Muscle of leg (tissue), 16 donors: ENCODE measurements at places on chromosomes 2 and 18. TPM values are rescaled to one million over a fixed set of nuclear protein-coding genes. Genes with fewer than 3 reads are reported as not detected.

CD8B2 gene
- total RNA-seq: 0.09 TPM

EPAS1 gene
- 13.3 TPM for total RNA-seq

CFAP210 gene
- not detected for total RNA-seq

DUSP19 gene
- total RNA-seq: 2.7 TPM

ACMSD gene
- total RNA-seq: not detected

ANKRD62 gene
- not detected for total RNA-seq

SKA1 gene
- 4.4 TPM for total RNA-seq

SPEG gene
- total RNA-seq: 176 TPM

FAP gene
- 89.1 TPM for total RNA-seq

IL36A gene
- not detected for total RNA-seq

EPHA4 gene
- 25.8 TPM for total RNA-seq

- peak; percentile 36 for DNase-seq
- peak overlapping the region; percentile 60 for H3K27ac ChIP-seq
- H3K27me3 ChIP-seq: peaks cover 8% of the 10 kb centered on the region
- peak overlapping the region; percentile 73 for H3K4me3 ChIP-seq
- H3K4me1 ChIP-seq: peaks cover 3% of the 10 kb centered on the region
- H3K36me3 ChIP-seq: no peaks in the 10 kb centered on the region
These were observed 1.1 kb downstream of the CHN1 start for GRCh38 chr2:175003875-175004729.

DNA sequence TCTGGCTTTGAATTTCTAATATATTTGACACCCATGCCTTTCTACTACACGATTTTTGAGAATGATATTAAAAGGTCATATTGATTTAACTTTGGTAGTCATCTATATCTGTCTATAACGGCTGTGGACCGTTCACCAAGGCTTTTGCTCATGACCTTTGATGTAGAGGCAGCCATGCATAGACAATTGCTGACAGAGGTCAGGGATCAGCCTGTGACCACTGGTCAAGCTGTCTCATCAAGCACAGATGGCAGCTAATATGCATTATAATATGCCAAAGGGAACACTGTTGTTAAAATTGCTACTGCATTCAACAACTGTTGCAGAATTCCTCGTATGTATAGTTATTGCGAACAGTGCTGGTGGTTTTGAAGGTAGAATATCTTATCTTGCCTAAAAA is 323.9 kb upstream of the DSEL start:
- no peaks in the 10 kb centered on the region for H3K4me1 ChIP-seq
- H3K36me3 ChIP-seq: no peaks in the 10 kb centered on the region
- H3K27me3 ChIP-seq: no peaks in the 10 kb centered on the region
- H3K27ac ChIP-seq: no peak overlapping the region
- no peak for DNase-seq

GRCh38 chr2:204354442-204354856 is 190.8 kb upstream of the PARD3B start:
- no peak overlapping the region for H3K27ac ChIP-seq
- no peaks in the 10 kb centered on the region for H3K36me3 ChIP-seq
- H3K4me3 ChIP-seq: no peak overlapping the region
- no peak for DNase-seq

GRCh38 chr2:224799691-224800090 is 83.5 kb upstream of the CCDC195 start:
- H3K27ac ChIP-seq: no peak overlapping the region
- H3K27me3 ChIP-seq: no peaks in the 10 kb centered on the region
- H3K4me3 ChIP-seq: no peak overlapping the region
- peaks cover 33% of the 10 kb centered on the region for H3K36me3 ChIP-seq
- no peak for DNase-seq
- no peaks in the 10 kb centered on the region for H3K4me1 ChIP-seq

GRCh38 chr18:51941999-51942398 is 398.0 kb upstream of the DCC start:
- no peak overlapping the region for H3K4me3 ChIP-seq
- no peak overlapping the region for H3K27ac ChIP-seq
- no peaks in the 10 kb centered on the region for H3K36me3 ChIP-seq
- H3K4me1 ChIP-seq: no peaks in the 10 kb centered on the region

GRCh38 chr2:10971888-10972260 is 60.1 kb downstream of the KCNF1 start:
- DNase-seq: no peak
- no peak overlapping the region for H3K27ac ChIP-seq
- no peaks in the 10 kb centered on the region for H3K27me3 ChIP-seq
- H3K4me1 ChIP-seq: no peaks in the 10 kb centered on the region

- no peak overlapping the region for H3K27ac ChIP-seq
- H3K27me3 ChIP-seq: no peaks in the 10 kb centered on the region
- no peaks in the 10 kb centered on the region for H3K36me3 ChIP-seq
- DNase-seq: no peak
These were observed 120.2 kb upstream of the LRRTM4 start for GRCh38 chr2:77642339-77642738.

DNA sequence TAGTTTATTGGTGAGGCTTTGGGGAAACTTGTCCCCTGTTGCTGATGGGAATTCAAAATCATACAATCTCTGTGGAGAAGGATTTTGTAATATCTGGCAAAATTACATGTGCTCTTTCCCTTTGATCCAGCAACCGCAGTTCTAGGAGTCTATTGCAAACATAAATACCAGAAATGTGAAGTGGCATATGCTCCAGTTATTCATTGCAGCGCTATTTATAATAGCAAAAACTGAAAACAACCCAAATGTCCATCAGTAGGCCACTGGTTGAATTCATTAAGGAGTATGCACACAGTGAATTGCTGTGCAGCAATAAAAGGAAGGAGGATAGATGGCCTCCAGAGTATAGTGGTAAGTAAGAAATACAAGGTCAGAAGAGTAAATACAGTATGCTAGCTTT is 76.5 kb downstream of the HNRNPLL start:
- no peaks in the 10 kb centered on the region for H3K36me3 ChIP-seq
- no peak overlapping the region for H3K27ac ChIP-seq
- no peak overlapping the region for H3K4me3 ChIP-seq
- no peak for DNase-seq
- H3K4me1 ChIP-seq: peaks cover 15% of the 10 kb centered on the region
- no peaks in the 10 kb centered on the region for H3K27me3 ChIP-seq

DNA sequence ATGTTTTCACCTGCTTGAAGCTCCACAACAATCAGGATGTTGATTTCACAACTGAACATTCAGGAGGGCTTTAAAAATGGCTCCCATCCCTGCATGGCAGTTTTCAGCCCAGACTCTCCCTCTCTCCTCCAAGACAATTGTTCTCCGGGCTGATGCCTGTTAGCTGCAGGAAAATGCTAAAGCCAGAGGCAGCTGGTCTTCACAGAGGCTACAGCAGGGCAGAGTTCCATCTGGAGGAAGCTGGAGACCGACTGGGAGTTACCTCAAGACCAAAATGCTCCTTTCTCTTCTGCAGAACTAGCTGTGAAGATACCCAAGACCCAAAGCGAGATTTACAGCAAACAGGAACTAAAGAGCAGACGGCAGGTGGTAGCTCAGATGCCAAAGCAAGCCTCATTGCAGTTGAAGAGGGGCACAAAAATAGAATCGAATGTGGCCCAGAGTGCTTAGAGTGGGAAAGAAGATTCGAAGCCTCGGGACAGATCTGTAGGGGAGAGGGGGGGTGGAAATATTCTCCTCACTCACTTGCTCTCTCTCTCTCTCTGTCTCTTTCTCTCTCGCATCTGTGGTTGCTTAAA is 423.6 kb downstream of the ZNF521 start:
- H3K27me3 ChIP-seq: no peaks in the 10 kb centered on the region
- H3K4me1 ChIP-seq: peaks cover 16% of the 10 kb centered on the region
- DNase-seq: peak; percentile 40
- H3K27ac ChIP-seq: peak overlapping the region; percentile 47
- H3K4me3 ChIP-seq: no peak overlapping the region

DNA sequence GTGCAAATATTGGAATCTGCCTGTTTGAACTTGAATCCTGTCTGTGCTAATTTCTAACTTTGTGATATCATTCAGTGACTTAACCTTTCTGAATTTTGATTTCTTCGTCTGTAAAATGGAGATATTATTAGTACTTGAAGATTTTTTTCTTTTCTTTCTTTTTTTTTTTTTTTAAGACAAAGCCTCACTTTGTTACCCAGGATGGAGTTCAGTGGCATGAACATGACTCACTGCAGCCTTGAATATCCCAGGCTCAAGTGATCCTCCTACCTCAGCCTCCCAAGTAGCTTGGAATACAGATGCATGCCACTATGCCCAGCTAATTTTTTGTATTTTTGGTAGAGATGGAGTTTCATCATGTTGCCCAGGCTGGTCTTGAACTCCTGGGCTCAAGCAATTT is 28.3 kb downstream of the ACTR3 start:
- no peaks in the 10 kb centered on the region for H3K4me1 ChIP-seq
- no peak for DNase-seq

- H3K4me3 ChIP-seq: no peak overlapping the region
- no peak for DNase-seq
- no peaks in the 10 kb centered on the region for H3K27me3 ChIP-seq
- H3K27ac ChIP-seq: no peak overlapping the region
- H3K4me1 ChIP-seq: no peaks in the 10 kb centered on the region
These were observed 106.4 kb downstream of the AFF3 start for GRCh38 chr2:100036026-100036425.

- H3K4me1 ChIP-seq: no peaks in the 10 kb centered on the region
- H3K4me3 ChIP-seq: no peak overlapping the region
- H3K27ac ChIP-seq: no peak overlapping the region
- peak; percentile 74 for DNase-seq
These were observed 27.1 kb downstream of the PID1 start for GRCh38 chr2:229243890-229244560.

DNA sequence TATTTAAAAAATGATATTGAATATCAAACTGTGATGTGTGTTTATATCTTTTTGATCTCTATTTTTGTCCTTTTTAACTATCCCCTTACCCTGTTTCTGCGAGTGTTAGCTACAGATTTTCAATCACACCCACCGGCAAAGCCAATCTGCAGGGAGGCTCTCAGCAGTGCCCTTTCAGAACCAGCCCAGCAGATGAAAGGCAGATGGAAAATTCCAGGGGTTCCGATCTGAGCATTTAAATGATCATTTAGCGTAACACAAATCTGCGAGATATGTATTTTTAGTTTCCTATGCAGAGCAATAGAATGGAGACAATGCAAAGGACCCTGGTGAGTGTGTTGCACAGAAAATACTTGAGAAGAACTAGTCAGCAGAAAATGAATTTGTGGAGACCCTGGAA is 2170.5 kb upstream of the PIK3C3 start:
- H3K4me3 ChIP-seq: no peak overlapping the region
- no peaks in the 10 kb centered on the region for H3K36me3 ChIP-seq
- H3K4me1 ChIP-seq: peaks cover 3% of the 10 kb centered on the region
- DNase-seq: no peak
- no peak overlapping the region for H3K27ac ChIP-seq

GRCh38 chr2:157150747-157151146 is 106.8 kb upstream of the GALNT5 start:
- H3K27me3 ChIP-seq: no peaks in the 10 kb centered on the region
- H3K4me1 ChIP-seq: no peaks in the 10 kb centered on the region
- no peak overlapping the region for H3K4me3 ChIP-seq
- H3K36me3 ChIP-seq: no peaks in the 10 kb centered on the region
- no peak for DNase-seq
- no peak overlapping the region for H3K27ac ChIP-seq

DNA sequence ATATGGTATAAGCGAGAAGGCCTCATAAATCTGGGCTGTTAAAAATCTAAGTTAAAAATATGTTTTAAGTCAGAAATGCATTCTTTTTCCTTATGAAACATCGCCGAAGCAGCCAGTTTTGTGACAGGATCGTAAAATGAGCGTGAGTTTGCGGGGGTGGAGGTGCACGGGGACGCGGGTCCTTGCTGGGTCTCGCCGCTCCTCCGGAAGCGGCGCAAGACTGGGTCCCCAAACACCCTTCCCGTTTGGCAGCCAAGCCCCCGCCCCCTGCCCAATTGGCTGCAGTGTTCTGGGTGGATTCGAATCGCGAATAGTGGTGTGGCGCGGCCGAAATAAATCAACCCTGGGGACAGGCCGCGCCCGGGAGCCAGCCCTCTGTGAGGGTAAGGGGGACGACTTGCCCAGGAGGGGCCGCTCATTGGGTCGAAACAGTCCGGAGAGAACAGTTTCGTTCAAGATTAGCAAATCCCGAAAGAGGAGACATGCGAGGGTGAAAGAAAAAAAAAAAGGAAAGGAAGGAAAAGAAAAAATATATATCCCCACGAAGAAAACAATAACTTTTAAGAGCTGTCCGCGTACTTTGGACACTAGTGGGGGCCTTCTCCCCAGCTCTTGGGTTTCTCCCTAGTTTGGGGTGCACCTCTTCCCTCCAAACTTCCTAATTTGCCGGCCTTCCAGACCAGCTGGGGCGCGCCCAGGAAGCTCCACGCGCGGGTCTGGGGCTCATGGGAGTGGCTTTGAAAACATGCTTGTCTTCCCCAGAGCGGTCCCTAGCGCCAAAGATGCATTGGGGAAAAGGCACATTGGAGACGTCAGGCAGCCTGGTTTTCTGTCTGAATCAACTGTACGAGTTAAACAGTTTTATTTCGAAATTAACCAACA is 3.1 kb upstream of the GATA6 start:
- H3K27me3 ChIP-seq: peaks cover 97% of the 10 kb centered on the region
- H3K36me3 ChIP-seq: no peaks in the 10 kb centered on the region

GRCh38 chr2:26052740-26053139 is 18.9 kb downstream of the RAB10 start:
- H3K36me3 ChIP-seq: no peaks in the 10 kb centered on the region
- no peak overlapping the region for H3K27ac ChIP-seq
- H3K4me1 ChIP-seq: peaks cover 5% of the 10 kb centered on the region
- no peaks in the 10 kb centered on the region for H3K27me3 ChIP-seq

DNA sequence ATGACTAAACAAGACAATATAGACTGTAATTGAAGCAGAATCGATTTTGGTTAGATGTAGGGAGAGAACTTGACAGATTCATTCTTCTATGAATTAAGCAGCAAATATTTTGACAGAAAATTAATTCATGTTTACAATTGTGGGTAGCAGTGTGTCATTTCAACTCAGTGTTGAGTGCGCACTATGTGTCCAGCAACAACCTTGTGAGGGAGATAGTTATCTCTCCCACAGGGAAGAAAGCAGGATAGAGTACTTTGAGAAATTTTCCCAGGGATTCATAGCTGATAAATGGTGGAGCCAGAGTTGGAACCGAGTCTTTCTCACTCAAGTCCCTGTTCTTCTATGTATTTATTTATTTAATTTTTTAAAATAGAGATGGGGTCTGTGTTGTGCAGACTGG is 5.2 kb downstream of the MRPL33 start:
- DNase-seq: no peak
- no peaks in the 10 kb centered on the region for H3K27me3 ChIP-seq
